ENCODE measurements at places on chromosomes 13 and 19. TPM values are rescaled to one million over a fixed set of nuclear protein-coding genes. Genes with fewer than 3 reads are reported as not detected.

DNA sequence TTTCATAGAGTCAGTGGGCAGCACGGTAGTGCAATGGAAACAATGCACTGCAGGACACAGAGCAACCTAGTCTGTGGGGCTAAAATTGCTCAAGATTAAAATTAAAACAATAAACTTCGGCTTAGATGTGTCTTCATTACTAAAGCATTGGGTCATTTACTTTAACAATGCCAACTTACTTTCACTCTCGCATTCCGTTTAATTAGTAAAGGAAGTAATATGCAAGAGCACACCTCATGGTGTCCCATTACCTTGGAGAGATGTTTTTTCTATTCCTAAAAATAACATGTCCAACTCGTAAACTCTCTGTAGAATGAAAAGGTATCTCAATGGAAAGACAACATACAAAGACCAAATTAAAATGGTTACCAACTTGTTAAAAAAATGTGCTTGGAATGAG lies 738.4 kb downstream of the PCDH17 start:
- no peaks in the 10 kb centered on the region for H3K27me3 ChIP-seq
- H3K36me3 ChIP-seq: no peaks in the 10 kb centered on the region
- H3K4me1 ChIP-seq: no peaks in the 10 kb centered on the region
- no peak overlapping the region for H3K27ac ChIP-seq
- H3K4me3 ChIP-seq: no peak overlapping the region

DNA sequence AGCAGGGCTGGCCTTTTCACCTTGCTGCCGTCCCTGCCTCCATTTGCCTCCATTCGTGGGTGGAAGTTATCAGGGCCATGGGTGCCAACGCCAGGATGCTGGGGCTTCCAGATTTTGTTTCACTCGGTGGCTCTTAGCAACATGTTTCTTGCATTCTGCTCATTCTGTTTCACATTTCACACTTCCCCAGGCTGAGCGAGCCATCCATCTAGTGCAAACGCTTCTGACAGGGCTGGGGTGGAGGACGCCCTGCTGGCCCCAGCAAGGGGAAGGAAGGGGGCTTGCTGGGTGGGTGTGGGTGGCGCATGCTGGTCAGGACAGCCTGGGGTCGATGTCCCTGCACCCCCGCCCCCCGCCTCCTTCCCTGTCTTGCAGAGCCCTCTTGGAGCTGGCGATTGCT lies 165.2 kb downstream of the URI1 start:
- no peaks in the 10 kb centered on the region for H3K36me3 ChIP-seq
- no peak overlapping the region for H3K4me3 ChIP-seq
- H3K27ac ChIP-seq: no peak overlapping the region
- H3K27me3 ChIP-seq: no peaks in the 10 kb centered on the region

DNA sequence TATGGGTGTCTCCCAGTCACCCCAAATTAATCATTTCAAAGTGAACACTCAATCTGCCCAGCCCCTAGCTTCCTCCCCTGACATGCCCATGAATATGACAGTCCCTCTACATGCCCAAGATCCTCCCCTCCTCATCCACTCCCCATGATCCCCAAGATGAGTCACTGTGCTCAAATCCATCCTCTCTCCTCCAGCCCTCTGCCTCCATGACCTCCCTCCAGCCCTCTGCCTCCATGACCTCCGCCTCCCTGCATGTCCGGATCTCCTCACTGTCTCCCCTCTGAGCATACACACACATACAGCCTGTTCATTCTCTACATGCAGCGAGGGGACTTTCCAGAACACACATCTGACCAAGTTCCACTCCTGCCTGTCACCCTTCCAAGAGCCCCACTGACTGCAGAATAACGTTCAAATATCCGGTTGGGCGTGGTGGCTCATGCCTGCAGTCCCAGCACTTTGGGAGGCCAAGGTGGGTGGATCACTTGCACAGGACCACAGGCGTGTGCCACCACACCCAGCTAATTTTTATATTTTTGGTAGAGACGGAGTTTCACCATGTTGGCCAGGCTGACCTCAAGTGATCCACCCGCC lies 18.4 kb upstream of the FEM1A start:
- no peak overlapping the region for H3K27ac ChIP-seq
- DNase-seq: no peak
- no peaks in the 10 kb centered on the region for H3K27me3 ChIP-seq
- no peaks in the 10 kb centered on the region for H3K36me3 ChIP-seq

GRCh38 chr13:102311901-102312300 lies 89.9 kb downstream of the FGF14 start:
- no peak overlapping the region for H3K4me3 ChIP-seq
- no peaks in the 10 kb centered on the region for H3K36me3 ChIP-seq
- no peak for DNase-seq
- no peaks in the 10 kb centered on the region for H3K4me1 ChIP-seq
- no peak overlapping the region for H3K27ac ChIP-seq

- H3K4me1 ChIP-seq: no peaks in the 10 kb centered on the region
- H3K4me3 ChIP-seq: no peak overlapping the region
- no peak overlapping the region for H3K27ac ChIP-seq
- DNase-seq: no peak
- H3K27me3 ChIP-seq: no peaks in the 10 kb centered on the region
These were observed 379.4 kb upstream of the DACH1 start for GRCh38 chr13:72246396-72246795.

DNA sequence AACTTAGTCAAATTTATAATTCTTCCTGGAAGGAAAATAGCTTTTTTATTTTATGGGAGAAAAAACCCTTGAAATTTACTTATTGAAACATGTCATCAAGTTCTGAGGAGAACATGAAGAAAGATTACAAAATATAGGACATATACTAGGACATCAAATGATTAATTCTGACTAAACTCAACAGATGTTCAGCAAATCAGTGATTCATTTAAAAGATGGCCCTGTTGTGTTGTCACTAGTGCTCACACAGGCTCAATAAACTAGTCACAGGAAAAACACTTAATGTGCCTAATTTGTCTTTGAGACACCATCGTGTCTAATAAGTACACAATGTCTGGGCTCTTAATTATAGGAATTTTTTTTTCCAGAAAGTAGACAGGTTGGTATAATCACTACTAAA lies 223.8 kb upstream of the TMTC4 start:
- DNase-seq: no peak
- no peaks in the 10 kb centered on the region for H3K4me1 ChIP-seq
- no peak overlapping the region for H3K4me3 ChIP-seq

The TEX101 gene
- not detected for total RNA-seq

GRCh38 chr19:43895727-43896308 lies 39.3 kb downstream of the ZNF45 start:
- no peaks in the 10 kb centered on the region for H3K27me3 ChIP-seq
- H3K4me1 ChIP-seq: no peaks in the 10 kb centered on the region
- H3K4me3 ChIP-seq: no peak overlapping the region
- no peak for DNase-seq

The ZNF547 gene
- total RNA-seq: 0.92 TPM

DNA sequence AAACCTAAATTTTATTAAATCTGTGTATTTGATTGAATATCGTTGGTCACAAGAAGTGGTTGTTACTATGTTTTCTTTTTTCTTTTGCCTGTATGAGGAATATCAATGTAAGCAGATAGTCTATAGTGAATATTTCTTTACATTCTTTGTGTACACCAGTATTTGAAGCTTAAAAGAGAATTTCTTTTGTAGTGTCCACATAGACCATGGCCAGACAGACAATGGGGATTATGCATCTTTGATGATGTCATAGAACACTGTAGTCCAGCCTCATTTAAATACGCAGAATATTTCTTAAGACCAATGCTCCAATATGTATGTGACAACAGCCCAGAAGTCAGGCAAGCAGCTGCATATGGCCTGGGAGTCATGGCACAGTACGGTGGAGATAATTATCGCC lies 64.8 kb downstream of the IPO5 start:
- no peaks in the 10 kb centered on the region for H3K27me3 ChIP-seq
- H3K27ac ChIP-seq: no peak overlapping the region
- DNase-seq: no peak
- H3K4me3 ChIP-seq: no peak overlapping the region
- peaks cover 78% of the 10 kb centered on the region for H3K36me3 ChIP-seq

GRCh38 chr13:49020328-49020727 lies 44.6 kb downstream of the FNDC3A start:
- H3K36me3 ChIP-seq: no peaks in the 10 kb centered on the region
- no peak for DNase-seq
- H3K4me3 ChIP-seq: no peak overlapping the region
- no peaks in the 10 kb centered on the region for H3K4me1 ChIP-seq
- H3K27ac ChIP-seq: no peak overlapping the region
- H3K27me3 ChIP-seq: no peaks in the 10 kb centered on the region

DNA sequence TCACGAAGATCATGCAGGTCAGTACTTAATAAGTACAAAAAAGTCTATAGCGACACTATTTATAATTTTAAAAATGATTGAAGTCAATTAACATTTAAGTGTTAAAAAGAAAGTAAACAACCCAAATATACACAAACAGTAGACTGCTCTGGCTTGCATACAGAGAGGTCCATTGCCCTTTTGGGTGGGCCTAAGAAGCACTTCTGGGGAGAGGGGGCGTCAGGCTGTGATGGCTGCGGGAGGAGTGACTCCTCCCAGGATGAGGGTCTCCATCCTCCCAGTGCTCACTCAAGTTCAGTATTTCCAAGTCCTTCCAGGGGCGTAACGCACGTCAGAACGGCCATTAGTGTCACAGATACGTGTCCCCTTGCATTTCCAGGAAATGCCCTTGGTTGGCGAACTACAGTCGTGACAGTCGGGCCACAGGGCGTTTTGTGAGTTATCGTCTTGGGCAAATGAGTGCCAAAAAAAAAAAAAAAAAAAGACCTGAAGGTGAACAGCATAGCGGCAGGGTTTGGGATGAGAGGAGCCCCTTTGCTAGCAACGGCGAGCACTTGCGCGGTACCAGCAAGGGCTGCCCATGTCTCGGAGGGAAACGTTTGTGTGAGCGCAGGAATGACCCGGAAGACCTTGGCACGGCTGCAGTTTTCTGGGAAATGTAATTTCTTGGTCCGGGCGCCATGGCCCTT lies at the start of gene SCGB2B2:
TSS of gene SCGB2B2 (minus strand) at position 463 of the 689 bp plus-strand sequence. CDS start 82,596 bp downstream, outside the sequence.
- DNase-seq: peak; percentile 92
- peak within 1 kb of the TSS; percentile 77 for H3K27ac ChIP-seq
- peak within 1 kb of the TSS; percentile 65 for H3K4me3 ChIP-seq
- peaks cover 21% of the 10 kb centered on the region for H3K4me1 ChIP-seq

The RPL28 gene
- total RNA-seq: 1,373 TPM

The SIGLEC12 gene
- not detected for total RNA-seq

The ELF1 gene
- total RNA-seq: 216 TPM

DNA sequence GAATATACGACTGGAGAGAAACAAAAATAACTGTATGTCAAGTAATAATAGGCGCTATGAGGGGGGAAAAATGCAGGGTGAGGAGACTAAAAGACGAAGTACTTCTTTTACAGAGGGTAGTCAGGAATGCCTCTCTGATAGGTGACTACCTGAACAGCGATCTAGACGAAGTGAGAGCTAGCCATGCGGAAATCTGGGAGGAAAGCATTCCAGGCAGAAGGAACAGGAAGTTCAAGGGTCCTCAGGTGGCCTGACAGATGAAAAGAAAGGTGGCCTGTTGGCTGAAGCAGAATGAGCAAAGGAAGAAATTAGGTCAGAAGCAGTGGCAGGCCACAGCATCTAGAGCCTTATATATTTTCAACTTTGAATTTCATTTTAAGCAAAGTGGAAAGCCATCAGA lies 13.3 kb downstream of the ZDHHC20 start:
- no peak for DNase-seq
- no peaks in the 10 kb centered on the region for H3K36me3 ChIP-seq
- H3K27me3 ChIP-seq: no peaks in the 10 kb centered on the region
- peaks cover 2% of the 10 kb centered on the region for H3K4me1 ChIP-seq
- no peak overlapping the region for H3K27ac ChIP-seq
